Osteoblast (primary cell): ENCODE measurements at places on chromosomes 3 and 15. TPM values are rescaled to one million over a fixed set of nuclear protein-coding genes. Genes with fewer than 3 reads are reported as not detected.
A peak's percentile ranks its signal among the peaks of the same experiment; 100 is the strongest.

- DNase-seq, result no peak
Observed at GRCh38 chr15:28921919-28922706, 36.3 kb downstream of the APBA2 start.

- DNase-seq, result no peak
Observed at GRCh38 chr3:64814351-64814750, 126.6 kb upstream of the ADAMTS9 start.

Gene CPN2
- total RNA-seq, result under 0.01 and 0.29 TPM in 2 replicates

- DNase-seq, result peak; percentile 80
Observed at GRCh38 chr15:40240619-40241221, 1.9 kb downstream of the PAK6 start.

DNA sequence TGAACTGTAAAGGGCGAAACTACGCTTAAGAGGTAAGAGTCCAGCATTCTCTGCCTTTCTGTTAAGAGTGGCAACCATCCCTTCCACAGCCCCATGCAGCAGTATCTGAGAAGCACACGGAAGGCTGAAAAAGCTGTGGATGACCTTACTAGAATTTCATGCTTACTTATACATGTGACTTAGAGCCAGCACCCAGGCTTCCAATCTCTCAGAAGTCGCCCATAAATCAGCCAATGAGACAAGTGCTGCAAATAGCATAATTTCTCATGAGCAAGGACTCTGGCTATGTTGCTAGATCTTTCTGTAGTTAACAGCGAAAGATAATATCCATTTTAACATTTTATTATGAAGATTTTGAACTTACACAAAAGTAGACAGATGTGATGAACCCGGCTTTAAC is 65.3 kb downstream of the IGF2BP2 start:
- DNase-seq, result no peak

Gene MAGI1
- total RNA-seq, result 61.0 and 66.6 TPM in 2 replicates

Gene IL17RC
- total RNA-seq, result 42.1 and 47.0 TPM in 2 replicates

Gene SLC15A2
- under 0.01 and 0.29 TPM in 2 replicates for total RNA-seq

GRCh38 chr15:75034615-75035014 is 11.2 kb downstream of the PPCDC start:
- no peak for DNase-seq

Gene PLSCR1
- total RNA-seq, result 35.1 and 48.3 TPM in 2 replicates

GRCh38 chr15:85757073-85757938 is 37.4 kb downstream of the KLHL25 start:
- peak; percentile 65 for DNase-seq

DNA sequence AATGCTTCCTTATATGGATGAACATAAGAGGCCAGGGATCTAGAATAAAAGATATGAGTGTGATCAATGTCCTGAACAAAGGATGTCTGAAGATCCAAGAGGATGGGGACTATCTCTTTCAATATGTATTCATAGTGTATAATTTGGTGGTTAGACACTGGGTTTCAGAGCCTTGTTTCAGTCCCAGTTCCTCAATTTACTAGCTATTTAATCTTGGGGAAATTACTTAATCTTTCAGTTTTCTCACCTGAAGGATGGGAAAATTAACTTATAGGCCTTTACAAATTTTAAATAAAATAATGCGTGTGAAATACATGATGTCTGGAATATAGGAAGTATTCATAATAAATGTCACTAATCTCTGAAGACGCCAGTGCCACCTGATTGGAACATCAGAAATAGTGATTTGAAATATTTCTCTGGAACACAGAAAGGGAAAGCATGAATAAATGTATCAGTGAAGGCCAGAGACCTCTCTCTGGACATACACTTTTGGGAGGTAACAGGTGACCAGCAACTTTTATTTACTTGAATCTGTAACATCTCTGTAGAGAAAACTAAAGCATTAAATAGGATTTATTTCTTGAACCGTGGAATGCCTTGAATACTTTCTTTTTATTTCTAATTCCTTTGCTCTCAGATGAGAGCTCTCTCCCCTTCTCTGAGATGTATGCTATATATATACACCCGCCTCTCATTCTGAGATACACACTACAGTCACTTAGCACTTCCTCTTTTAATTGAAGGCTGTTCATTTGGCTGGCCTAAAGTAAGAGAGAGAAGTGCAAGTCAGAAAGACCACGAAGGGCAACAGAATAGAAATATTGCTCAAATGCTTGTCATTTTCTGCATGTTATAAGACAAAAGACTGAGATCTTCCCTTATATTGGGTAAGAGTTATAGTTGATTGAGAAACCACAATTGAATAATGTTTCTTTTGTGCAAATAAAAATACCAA is 407.1 kb downstream of the LSAMP start:
- DNase-seq, result no peak

Gene CTXN2
- not detected in 2 replicates for total RNA-seq
